Activated gamma-delta T cell treated with anti-CD3 and anti-CD28 coated beads, Interleukin-2, amount 50 U/mL, for 16 hours (primary cell): ENCODE measurements at places on chromosomes 2 and 18.

DNA sequence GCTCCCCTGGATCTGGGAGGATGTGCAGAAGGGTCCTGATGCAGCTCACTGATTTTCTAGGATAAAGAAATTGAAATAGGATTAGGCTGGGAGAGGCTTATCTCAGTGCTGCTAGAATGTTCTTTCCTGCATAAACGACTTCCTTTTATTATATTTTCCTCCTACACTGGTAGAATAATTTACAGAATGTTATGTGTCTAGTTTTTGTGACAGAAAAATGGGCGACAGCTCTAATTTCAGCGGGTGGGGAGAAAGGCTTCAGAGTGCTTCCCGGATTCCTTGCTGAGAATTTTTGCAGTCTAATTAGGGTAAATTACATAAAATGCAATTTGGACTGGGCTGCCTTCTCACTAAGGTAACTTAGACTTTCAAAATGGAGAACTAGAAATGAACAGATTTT, 66.2 kb downstream of the SKA1 start:
- DNase-seq, result no peak

GRCh38 chr2:170101789-170102188, 76.2 kb upstream of the MYO3B start:
- DNase-seq, result no peak

GRCh38 chr2:212682937-212683336, 144.3 kb upstream of the ERBB4 start:
- no peak for DNase-seq

DNA sequence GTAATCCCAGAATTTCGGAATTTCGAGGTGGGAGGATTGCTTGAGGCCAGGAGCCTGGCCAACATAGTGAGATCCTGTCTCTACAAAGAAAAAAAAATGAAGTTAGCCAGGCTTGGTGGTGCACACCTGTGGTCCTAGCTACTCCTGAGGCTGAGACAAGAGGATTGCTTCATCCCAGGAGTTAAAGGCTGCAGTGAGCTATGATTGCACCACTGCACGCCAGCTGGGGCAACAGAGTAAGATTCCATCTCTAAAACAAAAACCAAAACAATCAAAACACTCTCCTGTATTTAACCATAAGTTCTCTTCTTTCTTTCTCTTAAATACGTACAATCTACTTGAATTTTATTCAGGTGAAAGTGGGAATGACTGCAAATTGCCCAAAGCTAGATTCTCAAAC, 33.8 kb upstream of the NEDD4L start:
- DNase-seq, result no peak

DNA sequence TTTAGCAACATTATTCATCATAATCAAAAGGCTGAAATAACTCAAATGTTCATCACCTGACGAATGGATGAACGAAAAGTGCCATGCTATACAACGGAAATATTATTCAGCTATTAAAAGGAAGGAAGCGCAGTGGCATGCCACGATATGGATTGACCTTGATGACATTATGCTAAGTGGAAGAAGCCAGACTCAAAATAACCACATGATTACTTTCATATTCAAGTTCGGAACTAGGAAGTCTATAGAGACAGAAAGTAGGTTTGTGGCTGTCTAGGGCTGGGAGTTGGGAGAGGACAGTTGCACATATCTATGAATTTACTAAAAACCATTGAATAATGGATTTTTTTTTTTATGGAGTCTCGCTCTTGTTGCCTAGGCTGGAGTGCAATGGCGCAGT, 13.4 kb upstream of the PDIA6 start:
- no peak for DNase-seq

GRCh38 chr2:233486778-233487552, 79.6 kb downstream of the USP40 start:
- no peak for DNase-seq

- DNase-seq, result peak; percentile 5
These were observed 198.6 kb downstream of the MEMO1 start for GRCh38 chr2:31812051-31812798.

- no peak for DNase-seq
These were observed 115.1 kb downstream of the KCNJ3 start for GRCh38 chr2:154813636-154814035.

DNA sequence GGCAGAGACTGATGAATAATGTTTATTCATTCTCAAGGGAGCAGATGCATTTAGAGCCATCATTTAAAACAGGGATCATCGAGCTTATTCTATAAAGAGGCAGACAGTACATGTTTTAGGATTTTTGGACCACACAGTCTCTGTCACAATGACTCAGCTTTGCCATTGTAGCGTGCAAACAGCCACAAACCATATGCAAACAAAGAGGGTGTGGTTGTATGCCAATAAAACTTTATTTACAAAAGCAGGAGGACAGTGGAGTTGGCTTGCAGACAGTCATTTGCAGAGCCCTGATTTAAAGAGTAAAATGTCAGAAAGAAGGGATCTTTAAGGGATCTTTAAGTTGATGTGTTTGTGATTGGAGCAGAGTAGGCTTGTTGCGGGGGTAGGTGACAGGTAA, 51.5 kb downstream of the SMIM21 start:
- DNase-seq, result no peak

- DNase-seq, result no peak
These were observed 94.0 kb downstream of the LAMA1 start for GRCh38 chr18:7023581-7023980.

DNA sequence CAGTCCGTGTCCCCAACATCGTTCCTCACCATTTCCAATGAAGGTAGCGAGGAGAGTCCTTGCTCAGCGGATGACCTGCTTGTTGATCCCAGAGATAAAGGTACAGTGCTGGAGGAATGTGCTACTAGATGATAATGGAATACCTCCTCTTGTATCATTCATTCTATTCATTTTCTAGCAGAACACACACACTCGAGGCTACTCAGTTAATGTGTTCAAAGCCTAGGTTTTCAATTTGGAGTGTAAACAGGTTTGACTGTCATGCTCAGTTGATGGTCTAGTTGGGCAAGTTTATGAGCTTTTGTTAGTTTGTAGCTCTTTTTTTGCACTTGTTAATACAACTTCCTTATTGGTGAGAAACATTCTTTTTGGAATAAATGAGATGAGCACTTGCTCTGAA, 114.2 kb downstream of the ICA1L start:
- DNase-seq, result no peak

GRCh38 chr2:239162976-239163687, 237.7 kb downstream of the HDAC4 start:
- no peak for DNase-seq
